ENCODE measurements at places on chromosomes 7 and 10.
A peak's percentile ranks its signal among the peaks of the same experiment; 100 is the strongest.

DNA sequence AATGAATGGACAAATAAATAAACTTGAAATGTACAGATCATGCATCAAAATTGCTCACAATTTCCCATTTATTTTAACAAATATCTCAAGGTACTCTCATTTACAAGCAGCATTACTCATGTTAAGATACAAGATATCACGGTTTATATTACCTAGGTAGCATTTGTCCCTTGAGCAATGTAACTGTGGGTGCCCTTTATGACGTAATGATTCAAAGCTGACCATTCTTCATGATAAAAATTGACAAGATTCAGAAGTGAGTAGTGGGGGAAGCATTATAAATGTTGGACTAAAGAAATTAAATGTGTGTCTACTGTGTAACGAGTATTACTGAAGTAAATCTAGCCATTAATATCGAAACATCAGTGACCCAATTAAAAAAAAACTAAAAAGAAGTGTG, 68.2 kb upstream of the GRM8 start:
- no peak for DNase-seq

DNA sequence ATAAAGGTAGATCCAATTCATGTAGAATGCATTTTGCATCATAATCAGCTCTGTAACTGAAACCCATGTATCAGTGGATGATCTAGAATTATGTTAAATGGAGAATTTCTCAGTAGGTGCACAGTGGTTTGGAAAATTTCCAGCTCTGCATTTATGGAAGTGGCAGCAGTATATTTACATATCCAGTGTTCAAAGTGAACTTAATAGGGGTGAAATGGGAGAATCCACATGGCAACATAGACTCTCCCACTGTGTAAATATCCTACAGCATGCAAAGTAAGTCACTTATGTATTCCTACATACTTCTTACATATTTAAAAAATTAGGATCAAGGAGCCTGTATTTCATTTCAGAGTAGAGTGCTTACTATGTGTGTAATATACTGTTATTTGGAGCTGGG, 35.3 kb downstream of the CDC14C start:
- DNase-seq, result no peak

GRCh38 chr7:140723006-140723405, 26.5 kb downstream of the NDUFB2 start:
- peak; percentile 17 for DNase-seq

- DNase-seq, result no peak
These were observed 388.5 kb downstream of the DPP6 start for GRCh38 chr7:154440651-154441050.

DNA sequence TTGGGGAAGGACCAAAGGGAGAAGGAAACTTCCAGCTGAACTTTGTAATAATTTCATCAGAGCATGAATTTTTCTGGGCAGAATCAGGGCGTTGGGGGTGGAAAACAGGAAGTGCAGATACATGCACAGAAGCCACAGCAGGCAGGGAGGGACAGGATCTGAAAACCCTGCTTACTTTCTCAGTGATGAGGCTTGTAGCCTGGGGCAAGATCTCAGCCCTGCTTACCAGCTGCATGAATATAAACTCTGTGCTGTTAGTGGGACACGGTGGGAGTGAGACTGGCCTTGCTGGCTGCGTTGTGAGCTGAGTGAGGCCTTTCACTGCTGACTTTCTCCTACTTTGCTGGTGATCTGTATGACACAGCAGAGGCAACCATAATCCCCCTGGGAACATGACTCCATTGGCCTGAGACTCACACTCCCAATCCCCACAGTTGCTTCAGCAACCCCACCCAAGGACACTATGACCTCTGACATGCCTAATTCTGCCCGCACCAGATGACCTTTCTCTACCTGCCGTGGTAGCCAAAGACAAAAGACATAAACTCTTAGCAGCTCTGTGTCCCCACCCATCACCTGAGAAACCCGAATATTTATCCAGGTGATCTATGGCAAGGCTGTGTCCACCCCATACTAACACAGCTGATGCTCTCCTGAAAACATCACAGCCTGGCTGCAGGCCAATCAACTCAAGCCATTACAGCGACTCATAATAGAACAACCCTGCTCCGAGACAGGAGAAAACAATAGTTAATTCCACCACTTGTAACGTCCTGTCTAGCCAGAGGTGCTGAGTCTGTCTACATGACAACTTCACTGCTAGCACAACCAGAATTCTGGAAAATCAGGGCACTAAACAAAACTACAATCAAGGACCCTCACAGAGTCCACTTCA, 190.7 kb upstream of the CHRM2 start:
- DNase-seq, result no peak

GRCh38 chr10:78224602-78225001, 190.9 kb downstream of the RPS24 start:
- no peak for DNase-seq

DNA sequence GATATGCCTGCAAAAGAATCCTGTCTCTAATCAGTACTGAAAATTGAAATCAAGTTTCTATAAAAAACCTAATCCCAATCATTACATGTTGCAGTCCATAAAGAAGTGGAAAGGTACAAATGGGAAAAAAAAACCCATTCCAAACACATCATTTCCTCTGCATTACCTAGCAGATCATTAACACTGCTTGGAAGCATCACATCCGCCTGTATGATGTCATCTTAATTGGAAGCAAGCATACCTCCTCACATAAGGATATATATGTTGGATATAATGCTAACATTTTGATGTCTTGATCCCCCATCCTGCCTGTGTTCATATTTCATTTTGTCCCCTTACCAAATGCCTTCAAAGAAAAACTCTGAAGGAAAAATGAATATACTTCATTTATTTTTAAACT, 241.3 kb upstream of the AOAH start:
- no peak for DNase-seq

DNA sequence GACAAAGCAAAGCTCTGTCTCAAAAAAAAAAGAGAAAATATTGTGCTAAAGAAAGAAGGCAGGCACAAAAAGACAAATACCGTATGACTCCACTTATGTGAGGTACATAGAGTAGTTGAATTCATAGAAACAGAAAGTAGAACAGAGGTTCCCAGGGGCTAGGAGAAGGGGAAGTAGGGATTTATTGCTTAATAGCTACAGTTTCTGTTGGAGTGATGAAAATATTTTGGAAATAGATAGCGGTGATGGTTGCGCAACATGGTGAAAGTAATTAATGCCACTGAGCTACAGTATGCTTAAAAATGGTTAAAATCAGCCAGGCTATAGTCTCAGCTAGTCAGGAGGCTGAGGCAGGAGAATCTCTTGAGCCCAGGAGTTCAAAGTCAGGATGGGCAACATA, 18.5 kb upstream of the NPFFR1 start:
- DNase-seq, result no peak

- no peak for DNase-seq
These were observed 672.3 kb downstream of the TNS3 start for GRCh38 chr7:46909601-46910051.

DNA sequence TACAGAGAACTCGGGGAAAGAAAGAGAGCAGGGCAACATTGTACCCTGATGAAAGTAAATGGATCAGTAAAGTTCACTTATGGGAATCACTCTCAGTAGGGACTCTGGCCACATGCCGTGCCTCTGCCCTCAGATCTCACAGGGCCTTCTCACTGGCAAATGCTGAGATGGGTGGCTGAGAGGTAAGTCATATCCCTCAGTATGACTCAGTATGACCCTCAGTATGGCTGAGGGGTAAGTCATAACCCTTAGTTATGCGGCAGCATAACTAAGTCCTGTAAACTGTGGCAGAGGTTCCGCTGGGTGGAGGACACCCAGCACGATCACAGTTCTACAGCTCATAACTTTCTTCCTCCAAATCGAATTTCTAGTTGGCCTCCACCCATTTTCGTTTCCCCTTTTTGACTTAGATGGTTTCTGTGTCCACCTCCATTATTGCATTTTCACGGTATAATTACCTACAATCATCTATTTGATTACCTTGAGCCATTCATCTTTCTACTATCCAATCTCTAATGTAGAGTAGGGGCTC, 26.5 kb upstream of the WNT16 start:
- no peak for DNase-seq

DNA sequence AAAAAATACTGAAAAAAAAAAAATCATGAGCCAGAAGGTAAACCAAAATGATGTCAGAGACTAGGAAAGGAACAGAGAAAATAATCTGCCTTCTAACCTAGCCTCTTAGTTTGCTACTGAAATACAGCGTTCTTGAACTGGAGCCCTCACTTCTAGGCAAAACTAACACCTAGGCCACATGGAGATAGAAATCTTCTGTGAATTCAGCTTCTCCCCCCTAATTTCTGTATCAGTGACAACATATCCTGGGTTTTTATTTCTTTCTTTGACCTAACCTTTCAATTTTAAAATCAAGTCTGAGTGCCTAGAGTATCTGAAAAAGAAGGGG, 100.1 kb upstream of the GLCCI1 start:
- DNase-seq, result no peak

DNA sequence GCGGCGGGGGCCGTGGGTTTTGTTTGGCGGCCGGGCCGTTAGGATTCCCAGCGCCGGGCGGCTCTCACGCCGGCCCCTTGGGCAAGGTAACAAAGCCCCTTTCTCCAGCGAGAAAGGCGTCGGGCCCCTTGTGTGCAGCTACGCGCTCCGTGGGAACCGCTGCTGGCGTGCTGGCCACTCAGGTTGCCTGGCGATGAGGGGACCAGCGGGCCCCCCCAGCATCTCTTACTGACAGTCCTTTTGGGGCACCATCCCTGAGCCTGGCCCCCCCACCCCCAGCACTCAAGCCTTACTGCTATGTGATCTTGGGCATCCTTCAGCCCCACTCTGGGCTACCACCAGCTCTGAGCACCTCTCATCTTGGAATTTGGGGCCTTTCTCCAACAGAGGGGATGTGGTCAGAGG, 1.8 kb downstream of the LFNG start:
- no peak for DNase-seq

- DNase-seq, result no peak
These were observed 290.6 kb upstream of the SMIM30 start for GRCh38 chr7:113408999-113409398.
